ENCODE measurements at places on chromosomes 1 and 21.

DNA sequence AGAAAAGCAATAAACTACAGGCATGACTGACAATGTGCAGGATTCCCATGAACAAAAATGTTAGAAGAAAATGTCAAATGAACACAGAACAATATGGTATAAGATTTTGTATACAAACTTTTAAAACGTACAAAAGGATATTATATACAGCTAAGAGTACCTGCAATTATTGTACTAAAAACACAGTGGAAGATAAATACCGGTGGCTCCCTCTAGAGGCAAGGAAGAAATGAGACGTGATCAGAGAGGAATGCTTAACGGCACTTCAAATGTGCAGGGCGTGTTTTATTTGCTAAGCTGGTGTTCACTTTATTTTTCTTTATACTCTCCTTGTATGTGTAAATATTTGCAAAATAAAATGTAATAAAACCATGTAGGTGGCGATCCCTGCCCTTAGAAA, 191.8 kb upstream of the SAMSN1 start:
- peak; percentile 8 for DNase-seq

GRCh38 chr1:18479454-18479853, 1.3 kb upstream of the KLHDC7A start:
- DNase-seq, result no peak

DNA sequence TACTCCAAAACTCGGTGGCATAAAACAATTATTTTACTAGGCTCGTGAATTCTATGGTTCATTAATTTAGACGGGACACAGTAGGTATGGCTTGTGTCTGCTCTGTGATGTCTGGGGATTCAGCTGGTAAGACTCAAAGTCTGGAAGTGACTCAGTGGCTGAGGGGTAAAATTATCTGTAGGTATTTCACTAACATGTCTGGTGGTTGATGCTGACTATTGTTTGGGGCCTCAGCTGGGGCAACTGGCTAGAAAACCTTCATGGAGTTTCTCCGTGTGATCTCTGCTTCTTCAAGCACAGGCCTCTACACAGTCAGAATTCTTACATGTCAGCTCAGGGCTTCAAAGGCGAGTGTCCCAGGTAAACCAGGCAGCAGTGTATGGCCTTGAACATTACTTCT, 41.2 kb upstream of the KLF17 start:
- peak; percentile 49 for DNase-seq

DNA sequence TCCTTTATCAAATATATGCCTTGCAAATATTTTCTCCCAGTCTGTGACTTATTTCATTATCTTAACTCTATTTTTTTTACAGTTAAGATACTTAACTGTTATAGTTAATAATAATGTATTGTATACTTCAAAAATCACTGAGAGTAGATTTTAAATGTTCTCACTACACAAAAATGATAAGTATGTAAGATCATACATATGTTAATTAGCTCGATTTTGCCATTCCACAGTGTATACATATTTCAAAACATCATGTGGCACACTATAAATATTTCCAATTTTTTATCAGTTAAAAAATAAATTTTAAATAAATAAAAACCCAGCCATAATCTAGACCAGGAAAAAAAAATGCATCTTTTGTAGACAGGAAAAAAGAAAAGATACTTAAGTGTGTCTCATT, 27.2 kb downstream of the CTTNBP2NL start:
- no peak for DNase-seq

- no peak for DNase-seq
Observed at GRCh38 chr1:192839162-192840066, 30.6 kb downstream of the RGS2 start.

GRCh38 chr21:40575976-40576375, 271.0 kb downstream of the DSCAM start:
- no peak for DNase-seq

DNA sequence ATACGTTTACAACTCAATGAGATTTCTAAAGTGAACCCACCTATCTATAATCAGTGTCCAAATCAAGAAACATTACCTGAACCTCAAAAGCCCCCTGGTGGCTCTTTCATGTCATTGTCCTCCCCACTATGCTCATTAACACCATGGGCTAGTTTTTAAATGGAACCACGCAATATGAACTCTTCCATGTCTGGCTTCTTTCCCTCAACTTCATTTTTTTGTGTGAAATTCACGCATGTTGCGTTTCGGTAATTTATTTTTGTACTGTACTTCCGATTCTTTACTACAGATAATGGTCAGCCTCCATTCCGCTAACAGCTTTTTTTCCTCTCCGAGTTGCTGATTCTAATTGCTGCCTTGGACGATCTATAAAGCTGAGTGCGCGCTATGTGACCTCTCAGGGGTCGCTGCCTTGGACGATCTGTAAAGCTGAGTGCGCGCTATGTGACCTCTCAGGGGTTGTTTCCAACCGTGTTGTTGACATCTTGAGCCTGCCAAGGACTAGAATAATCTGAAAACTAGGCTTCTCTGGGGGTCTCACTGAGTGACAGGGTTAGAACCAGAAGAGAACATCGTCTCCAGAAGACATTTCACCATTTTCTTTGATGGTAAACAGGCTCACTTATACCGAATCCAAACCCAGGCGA, 1.1 kb upstream of the CACYBP start:
- peak; percentile 36 for DNase-seq
